B cell (primary cell): ENCODE measurements at places on chromosomes 5 and 9.

DNA sequence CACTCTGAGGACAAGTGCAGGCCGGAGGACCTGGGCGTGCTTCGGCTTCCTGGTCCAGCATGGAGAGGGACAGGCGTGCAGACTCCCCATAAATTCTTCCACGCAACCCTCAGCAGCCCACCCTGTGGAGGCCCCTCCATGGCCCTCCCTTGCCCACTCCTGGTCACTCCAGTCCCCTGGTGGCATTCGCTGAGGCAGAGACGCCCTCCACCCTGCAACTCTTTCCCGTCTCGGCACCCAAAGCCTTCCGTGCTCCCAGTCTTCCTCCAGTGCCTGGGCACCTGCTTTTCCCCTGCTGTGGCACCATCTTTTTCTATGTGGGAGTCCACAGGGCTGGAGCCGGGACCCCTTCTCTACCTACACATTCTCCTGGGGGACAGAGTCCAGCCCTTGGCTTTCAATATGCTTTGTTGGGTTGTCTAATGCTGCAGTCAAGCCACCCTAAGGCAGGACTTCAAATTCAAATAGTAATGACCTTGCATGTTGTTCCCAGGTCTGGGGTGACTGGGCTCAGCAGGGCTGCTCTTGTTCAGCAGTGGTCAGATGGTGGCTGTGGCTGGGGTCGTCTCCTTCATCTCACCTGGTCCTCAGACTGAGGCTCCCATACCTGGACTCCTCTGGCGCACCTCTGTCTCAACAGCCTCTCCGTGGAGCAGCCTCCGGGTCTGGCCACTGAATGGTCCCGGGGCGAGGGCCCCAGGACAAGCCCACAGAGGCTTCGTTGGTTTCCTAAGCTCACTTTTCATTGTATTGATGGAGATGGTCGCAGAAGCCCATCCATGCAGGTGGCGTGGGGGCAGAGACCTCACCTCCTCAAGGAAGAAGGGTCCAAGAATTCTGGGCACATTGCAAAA is 15.2 kb downstream of the MRPL36 start:
- no peaks in the 10 kb centered on the region for H3K27me3 ChIP-seq
- peaks cover 10% of the 10 kb centered on the region for H3K4me1 ChIP-seq
- DNase-seq: no peak
- no peak overlapping the region for H3K4me3 ChIP-seq

DNA sequence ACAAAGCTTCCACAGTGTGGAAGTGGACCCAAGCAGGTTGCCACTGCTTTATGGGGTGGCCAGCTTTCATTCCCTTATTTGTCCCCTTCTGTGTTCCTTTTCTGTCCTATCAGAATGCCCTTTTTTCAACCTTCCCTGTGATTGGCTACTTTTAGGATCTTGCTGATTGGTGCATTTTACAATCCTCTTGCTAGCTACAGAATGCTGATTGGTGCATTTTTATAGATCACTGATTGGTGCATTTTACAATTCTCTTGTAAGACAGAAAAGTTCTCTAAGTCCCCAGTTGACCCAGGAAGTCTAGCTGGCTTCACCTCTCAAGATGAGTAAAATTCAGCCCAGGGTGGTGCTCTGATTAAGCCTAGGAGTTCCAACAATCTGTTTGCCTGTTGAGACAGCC is 157.2 kb upstream of the ERCC6L2 start:
- H3K36me3 ChIP-seq: no peaks in the 10 kb centered on the region
- no peaks in the 10 kb centered on the region for H3K4me1 ChIP-seq
- DNase-seq: no peak
- no peak overlapping the region for H3K27ac ChIP-seq
- no peak overlapping the region for H3K4me3 ChIP-seq
- H3K27me3 ChIP-seq: no peaks in the 10 kb centered on the region

GRCh38 chr9:73969936-73970335 is 527.2 kb upstream of the RORB start:
- no peaks in the 10 kb centered on the region for H3K27me3 ChIP-seq
- H3K36me3 ChIP-seq: no peaks in the 10 kb centered on the region
- no peak overlapping the region for H3K4me3 ChIP-seq
- H3K4me1 ChIP-seq: no peaks in the 10 kb centered on the region
- no peak overlapping the region for H3K27ac ChIP-seq
- DNase-seq: no peak

DNA sequence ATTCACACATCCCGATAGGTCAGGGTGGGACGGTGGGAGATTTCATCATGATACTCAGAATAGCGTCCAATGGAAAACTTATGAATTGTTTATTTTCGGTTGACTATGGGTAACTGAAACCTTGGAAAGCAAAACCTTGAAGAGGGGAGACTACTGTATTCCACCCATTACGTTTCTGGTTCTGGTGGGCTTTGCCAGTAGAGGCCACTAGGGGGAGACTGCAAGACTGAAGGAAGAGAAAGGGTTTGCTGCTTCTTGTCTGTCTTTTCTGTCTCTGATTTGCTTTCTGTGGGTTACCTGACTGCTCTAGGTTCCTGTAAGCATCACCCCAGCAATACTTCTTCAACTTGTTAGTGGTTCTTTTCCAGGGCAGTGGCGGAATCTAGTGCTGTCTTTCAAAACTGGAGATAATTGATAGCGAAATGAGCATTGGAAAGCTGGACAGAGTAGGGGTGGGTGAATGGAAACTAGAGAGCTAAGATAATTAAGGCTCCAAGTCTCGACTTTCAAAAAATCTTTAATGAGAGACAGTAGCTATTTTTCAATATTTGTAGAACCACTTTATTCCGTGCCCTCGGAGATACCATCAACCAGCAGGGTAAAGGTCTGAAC is 27.0 kb downstream of the GRIN3A start:
- H3K36me3 ChIP-seq: no peaks in the 10 kb centered on the region
- H3K27me3 ChIP-seq: peaks cover 7% of the 10 kb centered on the region
- no peak overlapping the region for H3K4me3 ChIP-seq
- no peaks in the 10 kb centered on the region for H3K4me1 ChIP-seq
- DNase-seq: peak; percentile 16

GRCh38 chr5:118637947-118638670 is 350.2 kb downstream of the DTWD2 start:
- no peaks in the 10 kb centered on the region for H3K36me3 ChIP-seq
- no peaks in the 10 kb centered on the region for H3K27me3 ChIP-seq
- no peak overlapping the region for H3K4me3 ChIP-seq
- DNase-seq: no peak
- no peaks in the 10 kb centered on the region for H3K4me1 ChIP-seq

- H3K4me1 ChIP-seq: no peaks in the 10 kb centered on the region
- no peak overlapping the region for H3K27ac ChIP-seq
- no peak overlapping the region for H3K4me3 ChIP-seq
- no peak for DNase-seq
- H3K36me3 ChIP-seq: peaks cover 3% of the 10 kb centered on the region
- no peaks in the 10 kb centered on the region for H3K27me3 ChIP-seq
These were observed 117.0 kb downstream of the CRB2 start for GRCh38 chr9:123472862-123473614.

DNA sequence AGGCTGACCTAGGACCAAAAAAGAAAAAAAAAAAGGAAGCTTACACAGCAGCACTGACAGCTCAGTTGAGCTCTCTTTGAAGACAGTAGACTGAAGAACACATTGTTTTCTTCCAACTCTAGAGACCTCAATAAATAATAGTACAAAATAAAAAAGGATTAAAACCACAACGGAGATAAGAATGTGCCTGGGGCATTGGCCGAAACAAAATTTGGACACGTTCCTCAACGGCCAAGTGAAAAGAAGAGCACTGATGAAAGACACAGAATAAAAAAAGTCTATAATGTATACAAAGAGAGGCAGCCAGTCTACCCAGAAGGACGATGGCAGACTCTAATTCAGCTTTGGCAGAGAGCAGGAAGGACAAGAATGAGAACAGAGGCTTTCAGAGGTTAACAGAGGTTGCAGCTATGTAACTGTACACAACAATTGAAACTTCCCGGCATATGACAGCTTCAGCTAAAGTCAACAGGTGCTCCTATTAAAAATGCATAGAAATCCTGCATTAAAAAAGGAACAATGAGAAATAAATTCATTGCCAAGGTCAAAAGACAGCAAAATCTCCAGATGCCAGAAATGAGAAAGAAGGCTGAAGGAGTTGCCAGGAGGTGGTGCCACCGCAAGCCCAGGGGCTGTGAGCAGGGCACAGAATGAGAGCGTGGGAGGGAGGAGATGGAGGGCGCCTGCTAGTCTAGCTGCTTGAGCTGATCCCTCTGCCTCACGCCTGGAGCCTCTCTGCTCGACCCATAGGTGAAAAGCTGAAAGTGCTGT is 113.9 kb downstream of the DCP2 start:
- no peaks in the 10 kb centered on the region for H3K27me3 ChIP-seq
- H3K4me1 ChIP-seq: no peaks in the 10 kb centered on the region
- H3K27ac ChIP-seq: no peak overlapping the region
- no peaks in the 10 kb centered on the region for H3K36me3 ChIP-seq
- no peak overlapping the region for H3K4me3 ChIP-seq

GRCh38 chr5:79582186-79582585 is 30.1 kb upstream of the TENT2 start:
- H3K4me1 ChIP-seq: no peaks in the 10 kb centered on the region
- no peak overlapping the region for H3K27ac ChIP-seq
- H3K27me3 ChIP-seq: no peaks in the 10 kb centered on the region
- no peak overlapping the region for H3K4me3 ChIP-seq
- DNase-seq: no peak

DNA sequence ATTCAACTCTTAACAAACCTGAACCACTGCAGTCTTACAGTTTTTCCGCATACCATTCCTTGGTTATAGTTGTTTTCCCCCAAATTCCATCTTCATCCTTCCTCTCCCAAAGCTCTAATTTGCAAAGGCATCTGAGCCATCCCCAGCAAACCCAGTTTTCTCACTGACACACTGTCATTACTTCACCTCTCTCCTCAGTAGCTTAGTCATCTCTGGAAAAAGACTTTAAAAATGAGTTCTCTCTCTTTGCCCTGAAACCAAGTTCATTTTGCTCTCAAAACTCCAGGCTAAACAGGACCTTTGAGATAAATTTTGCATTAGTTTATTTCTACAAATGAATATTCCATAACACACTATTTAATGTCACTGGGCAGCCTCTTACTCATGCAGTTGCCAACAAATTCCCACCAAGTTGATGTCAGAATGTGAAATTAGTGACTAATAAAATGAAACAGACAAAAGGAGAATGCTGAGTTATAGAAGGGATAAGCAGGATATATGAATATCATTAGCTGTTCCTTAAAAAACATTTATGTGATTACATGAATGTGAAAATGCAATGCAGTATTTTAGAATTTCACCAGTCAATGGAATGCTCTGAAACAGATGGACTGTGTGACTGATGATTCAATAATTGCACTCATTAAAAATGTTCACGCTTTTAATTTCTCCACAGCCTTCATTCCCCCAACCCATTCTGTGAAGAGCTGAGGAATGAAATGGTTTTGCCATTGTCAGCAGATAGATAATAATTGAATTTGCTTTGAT is 107.4 kb upstream of the DMAC1 start:
- no peak overlapping the region for H3K27ac ChIP-seq
- no peaks in the 10 kb centered on the region for H3K4me1 ChIP-seq
- H3K36me3 ChIP-seq: no peaks in the 10 kb centered on the region
- no peak for DNase-seq

DNA sequence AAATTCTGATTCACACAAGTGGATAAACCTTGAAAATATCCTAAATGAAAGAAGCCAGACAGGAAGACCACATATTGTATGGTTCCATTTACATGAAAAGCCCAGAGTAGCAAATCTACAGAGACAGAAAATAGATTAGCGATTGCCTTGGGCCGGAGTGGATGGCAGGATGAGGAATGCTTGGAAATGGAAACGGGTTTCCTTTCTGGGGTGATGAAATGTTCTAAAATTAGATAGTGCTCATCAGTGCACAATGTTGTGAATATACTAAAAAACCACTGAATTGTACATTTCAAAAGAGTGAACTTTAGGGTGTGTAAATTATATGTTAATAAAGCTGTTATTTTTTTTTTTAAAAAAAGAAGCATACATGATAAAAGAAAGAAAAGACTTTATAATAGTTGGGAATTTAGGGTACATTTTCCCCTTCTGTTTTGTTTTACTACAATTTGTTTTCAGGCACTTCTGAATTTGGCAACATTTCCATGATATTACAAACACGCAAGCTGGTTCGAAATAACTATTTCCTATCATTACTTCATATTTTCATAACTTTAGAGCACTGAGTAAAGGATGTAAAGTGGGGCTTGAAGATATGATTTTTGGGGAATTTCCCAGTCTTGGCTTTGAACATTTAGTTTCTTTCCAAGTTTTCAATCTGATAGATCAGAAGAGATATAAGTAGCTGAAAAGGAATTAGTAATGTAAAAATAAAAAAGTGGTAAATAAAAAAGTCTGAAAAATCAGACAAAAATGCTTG is 23.9 kb downstream of the SLC35A4 start:
- H3K4me3 ChIP-seq: no peak overlapping the region
- DNase-seq: no peak
- no peaks in the 10 kb centered on the region for H3K27me3 ChIP-seq
- H3K36me3 ChIP-seq: no peaks in the 10 kb centered on the region

DNA sequence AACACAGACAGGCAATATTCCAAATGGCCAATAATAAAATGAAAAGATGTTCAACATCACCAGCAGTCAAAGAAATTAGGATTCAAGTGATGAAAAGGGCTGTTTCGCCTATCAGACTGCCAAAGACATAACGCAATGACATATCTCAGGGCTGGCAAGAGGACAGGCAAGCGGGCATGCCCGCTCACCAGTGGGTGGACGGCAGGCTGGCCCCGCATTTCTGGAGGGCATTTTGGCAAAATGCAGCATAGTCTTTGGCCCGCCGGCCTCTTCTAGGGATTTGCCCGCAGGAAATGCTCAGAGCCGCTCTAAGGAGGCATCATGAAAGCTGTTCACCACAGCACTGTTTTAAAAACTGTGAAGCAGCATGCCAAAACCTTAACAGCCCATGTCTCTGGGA is 1.4 kb upstream of the PPP1R26 start:
- DNase-seq: no peak
- H3K27ac ChIP-seq: no peak overlapping the region
- no peaks in the 10 kb centered on the region for H3K36me3 ChIP-seq
- no peak overlapping the region for H3K4me3 ChIP-seq
- no peaks in the 10 kb centered on the region for H3K27me3 ChIP-seq

DNA sequence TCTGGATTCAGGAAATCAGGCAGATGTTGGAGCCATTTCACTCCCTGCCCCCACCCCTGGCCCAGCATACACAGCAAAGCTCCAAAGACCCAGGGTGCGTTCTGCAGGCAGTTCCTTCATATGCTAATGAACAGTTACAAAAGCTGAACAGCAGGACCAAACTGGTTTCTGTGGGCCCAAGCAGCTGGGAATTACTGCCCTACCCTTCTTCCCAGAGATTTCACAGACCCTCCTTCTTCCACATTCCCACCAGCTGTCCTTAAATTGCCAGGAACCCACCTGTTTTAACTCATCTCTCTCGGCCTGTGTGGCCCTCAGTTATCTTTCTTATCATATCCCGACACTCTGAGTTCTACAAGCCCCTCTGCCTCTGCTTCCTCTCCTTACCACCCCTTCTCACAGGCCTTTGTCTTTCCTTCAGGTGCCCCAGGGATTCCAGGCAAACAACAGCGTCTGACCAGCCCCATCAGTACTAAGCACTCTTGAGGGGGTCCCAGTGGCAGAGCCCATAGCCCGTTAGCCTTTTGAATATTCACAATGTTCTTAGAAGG is 10.6 kb upstream of the F2RL1 start:
- DNase-seq: no peak
- H3K4me3 ChIP-seq: no peak overlapping the region
- H3K27me3 ChIP-seq: no peaks in the 10 kb centered on the region
- no peak overlapping the region for H3K27ac ChIP-seq
